ENCODE measurements at places on chromosomes 4 and X.

DNA sequence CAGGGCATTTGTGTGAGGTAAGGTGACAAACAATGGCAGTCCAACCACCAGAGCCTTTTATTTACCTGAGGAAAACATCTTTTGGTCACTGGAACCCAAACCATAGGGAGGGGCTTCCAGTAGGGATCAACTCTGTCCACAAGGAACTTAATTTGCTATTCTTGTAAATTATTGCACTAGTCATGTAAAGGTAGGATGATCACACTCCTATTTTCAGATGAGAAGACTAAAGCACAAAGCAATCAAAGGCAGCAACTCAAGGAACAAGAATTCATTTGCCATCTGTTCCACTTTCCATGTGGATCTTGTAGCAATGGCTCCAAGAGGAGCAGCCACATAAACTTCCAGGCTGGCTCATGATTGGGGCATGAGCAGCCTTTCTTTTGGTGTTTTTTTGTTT lies 35.3 kb downstream of the CD99L2 start:
- no peak for DNase-seq

DNA sequence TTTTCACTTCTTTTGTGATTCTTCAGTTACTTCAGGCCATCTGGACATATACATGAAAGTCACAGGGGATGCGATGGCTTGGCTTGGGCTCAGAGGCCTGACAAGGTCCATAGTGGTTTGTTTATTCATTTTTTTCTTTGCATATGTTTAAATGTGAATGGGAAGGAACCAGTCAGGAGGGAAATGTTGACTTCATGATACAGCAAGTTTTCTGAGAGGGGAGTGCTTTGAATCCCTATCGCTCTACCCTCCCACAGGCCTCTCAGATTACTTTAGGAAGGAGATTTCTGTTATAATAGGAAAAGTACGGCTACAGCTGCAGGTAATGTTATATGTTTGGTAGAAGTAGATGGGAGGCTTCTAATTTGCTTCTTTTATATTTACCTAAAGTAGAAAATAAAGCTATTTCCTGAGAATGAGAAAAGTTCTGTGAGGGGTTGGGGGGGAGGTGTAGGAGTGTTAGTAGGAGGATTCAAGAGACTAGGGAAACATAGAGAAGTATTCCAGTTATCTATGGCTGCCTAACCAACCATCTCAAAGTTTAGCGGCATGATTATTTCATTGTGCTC lies 322.9 kb downstream of the RAPGEF2 start:
- no peak for DNase-seq

- DNase-seq: no peak
These were observed 927.8 kb downstream of the STPG2 start for GRCh38 chr4:97215409-97215941.

GRCh38 chrX:118585296-118585695 lies 89.7 kb downstream of the DOCK11 start:
- no peak for DNase-seq

DNA sequence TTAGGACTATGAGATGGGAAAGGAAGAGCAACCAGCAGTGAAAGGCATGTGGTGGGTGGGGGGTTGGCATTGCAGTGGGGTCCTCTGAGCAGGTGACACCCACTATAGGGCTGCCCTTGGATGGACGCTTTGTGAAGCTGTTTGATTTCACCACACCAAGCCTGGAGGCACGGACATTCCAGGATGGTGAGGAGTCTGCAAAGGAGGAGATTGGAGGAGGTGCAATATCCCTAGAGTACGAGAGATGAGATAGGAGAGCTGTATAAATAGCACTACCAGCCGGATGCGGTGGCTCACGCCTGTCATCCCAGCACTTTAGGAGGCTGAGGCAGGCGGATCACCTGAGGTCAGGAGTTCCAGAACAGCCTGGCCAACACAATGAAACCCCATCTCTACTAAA lies 42.3 kb downstream of the SHOX start:
- no peak for DNase-seq

DNA sequence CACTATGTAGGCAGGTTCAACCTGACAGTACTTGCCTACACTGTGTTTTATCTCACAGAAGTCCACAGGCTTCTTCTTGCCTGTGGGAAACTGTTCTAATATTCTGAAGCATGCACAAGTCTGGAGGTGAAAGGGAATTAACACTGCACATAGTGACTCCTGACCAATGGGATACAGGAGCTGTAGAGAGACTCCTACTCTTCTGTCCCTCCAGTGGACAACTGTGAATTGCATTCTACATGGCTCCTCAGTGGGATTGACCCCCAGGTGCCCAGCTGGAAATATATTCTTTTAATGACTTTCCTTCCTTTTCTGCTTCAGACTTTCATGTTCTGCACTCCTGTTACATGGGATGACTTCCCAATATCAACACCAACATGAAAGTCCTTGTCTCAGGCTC lies 8.2 kb upstream of the YIPF6 start:
- no peak for DNase-seq

- no peak for DNase-seq
These were observed 102.0 kb upstream of the PDLIM3 start for GRCh38 chr4:185637163-185637875.

DNA sequence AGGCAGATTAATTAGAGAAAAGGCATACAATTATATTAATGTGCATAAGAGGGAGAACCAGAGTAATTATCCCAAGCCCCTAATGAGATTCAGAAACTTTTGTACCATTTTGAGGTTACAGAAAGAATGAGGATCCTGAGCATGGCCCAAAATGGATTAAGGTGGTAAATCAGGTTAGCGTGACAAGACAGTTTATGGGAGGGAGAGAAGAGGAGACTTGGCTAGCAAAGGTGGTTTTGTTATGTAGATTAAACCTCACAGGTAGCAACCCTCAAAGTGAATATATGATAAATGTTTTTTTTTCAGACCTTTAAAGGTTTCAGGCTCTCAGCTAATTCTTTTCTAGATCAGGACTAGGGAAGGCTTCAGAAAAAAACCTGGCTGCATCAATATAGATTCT lies 781.8 kb downstream of the FAM133A start:
- no peak for DNase-seq

DNA sequence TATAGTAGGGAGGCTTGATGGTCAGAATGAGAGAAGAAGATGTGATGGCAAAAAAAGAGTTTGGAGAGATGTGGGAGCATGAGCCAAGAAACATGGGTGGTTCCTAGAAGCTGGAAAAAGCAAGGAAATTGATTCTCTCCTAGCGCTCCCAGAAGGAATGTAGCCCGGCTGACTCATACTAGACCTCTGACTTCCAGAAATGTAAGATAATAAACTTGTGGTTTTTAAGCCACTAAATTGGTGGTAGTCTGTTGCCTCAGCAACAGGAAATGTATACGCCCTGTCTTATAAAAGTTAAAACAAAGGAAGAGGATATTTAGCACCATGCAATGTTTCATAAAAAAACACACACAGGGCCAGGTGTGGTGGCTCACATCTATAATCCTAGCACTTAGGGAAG lies 182.7 kb upstream of the PCDH7 start:
- DNase-seq: peak; percentile 24

DNA sequence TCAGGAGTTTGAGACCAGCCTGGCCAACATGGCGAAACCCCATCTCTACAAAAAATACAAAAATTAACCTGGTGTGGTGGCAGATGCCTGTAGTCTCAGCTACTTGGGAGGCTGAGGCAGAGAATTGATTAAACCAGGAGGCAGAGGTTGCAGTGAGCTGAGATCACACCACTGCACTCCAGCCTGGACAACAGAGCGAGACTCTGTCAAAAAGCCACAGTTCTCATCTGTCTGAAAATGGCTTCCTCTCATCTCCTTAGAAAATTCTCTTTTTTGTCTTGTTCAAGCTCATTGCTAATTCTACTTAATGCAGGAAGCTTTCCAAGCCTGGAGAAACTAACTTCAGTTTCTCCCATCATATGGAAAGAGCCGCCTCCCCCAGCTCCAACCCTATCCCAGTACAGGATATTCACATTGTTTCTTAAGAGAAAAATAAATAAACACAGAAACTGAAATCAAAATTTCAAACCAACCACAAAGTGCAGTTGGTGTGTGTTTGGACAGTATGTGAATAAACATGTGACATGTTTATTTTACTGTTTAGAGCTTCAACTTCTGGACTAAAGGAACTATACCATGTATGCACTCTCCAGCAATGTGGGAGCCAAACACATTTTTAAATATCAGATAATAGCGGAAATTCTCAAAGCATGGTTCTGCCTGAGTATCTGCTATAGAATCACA lies 55.0 kb upstream of the GAB1 start:
- DNase-seq: no peak

- no peak for DNase-seq
These were observed 107.7 kb upstream of the ATXN3L start for GRCh38 chrX:13427441-13428052.

DNA sequence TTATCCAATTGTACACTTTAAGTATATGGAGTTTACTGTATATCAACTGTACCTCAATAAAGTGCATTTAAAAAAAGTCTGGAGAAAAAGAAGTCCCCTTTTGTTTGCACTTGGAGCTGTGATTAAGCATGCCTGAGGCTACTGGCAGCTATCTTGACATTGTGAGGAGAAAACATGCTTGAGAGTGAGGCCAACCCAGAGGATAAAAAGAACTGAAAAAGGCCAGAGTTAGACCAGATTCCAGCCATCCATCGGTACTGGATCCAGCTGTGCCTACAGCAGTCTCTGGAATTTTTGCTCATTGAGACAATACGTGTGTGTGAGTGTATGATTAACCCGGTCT lies 57.4 kb downstream of the LGI2 start:
- DNase-seq: no peak

DNA sequence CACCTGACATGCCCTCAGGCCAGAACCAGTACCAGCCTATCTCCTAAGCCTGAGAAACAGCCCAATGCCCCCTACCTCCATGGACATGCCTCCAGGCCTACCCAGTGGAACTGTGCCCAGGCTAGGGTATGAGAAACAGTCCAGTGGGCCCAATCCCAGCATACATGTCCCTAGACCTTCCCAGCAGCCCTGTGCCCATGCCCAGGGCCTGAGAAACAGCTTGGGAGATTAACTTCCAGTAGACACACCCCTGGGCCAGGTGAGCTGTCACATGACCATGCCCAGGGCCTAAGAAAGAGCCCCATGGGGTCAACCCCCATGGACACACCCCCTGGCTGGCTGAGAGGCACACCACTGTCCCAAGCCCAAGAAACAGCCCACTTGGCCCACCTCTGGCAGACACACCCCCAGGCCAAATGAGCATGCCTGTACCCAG lies 78.8 kb downstream of the CBR4 start:
- no peak for DNase-seq

GRCh38 chr4:184891816-184892397 lies 66.1 kb upstream of the ACSL1 start:
- DNase-seq: no peak

GRCh38 chrX:17706676-17707075 lies 30.6 kb upstream of the SCML1 start:
- peak; percentile 60 for DNase-seq

- DNase-seq: no peak
These were observed 11.6 kb downstream of the TXLNG start for GRCh38 chrX:16797841-16798240.

DNA sequence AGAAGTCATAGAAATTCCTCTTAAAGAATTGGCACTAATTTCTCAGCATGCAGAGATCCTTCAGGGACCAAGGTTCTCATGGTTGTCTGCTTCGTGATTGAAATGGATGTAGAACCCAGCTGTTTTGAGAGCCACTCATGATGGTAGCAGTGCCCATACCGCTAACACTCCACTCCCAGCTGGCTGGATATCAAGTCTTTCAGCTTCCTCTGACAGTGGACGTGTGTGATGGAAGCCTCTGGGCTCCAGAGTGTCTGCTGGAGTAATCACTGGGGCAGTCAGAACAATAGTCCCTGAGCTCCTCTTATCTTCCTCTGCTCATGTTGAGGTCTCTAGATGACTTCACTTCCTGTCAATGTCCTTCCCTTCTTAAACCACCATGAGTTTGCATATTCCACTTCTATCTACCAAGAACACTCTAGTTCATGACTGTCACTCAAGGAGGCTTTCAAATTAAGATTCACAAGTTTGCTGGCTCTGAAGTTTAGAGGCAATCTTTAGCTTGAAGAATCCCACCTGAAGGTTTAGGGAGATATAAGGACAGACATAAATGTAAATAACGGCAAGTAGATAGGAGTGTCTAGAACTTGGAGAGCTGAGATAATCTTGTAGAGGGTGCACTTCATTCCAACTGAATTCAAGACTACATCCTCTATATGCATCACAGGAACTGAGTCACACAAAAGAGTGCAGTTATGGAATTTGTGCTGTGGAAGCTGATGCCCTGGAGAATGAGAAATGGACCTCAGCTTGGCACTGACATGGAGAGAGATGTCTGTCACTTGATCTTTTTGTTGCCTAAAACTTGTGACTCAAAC lies 64.5 kb upstream of the WDR1 start:
- no peak for DNase-seq

GRCh38 chr4:178255172-178255571 lies 812.9 kb upstream of the AGA start:
- DNase-seq: no peak

GRCh38 chr4:123871341-123871740 lies 474.7 kb downstream of the SPRY1 start:
- DNase-seq: no peak

- DNase-seq: no peak
These were observed 105.3 kb downstream of the AASDH start for GRCh38 chr4:56282004-56282403.

DNA sequence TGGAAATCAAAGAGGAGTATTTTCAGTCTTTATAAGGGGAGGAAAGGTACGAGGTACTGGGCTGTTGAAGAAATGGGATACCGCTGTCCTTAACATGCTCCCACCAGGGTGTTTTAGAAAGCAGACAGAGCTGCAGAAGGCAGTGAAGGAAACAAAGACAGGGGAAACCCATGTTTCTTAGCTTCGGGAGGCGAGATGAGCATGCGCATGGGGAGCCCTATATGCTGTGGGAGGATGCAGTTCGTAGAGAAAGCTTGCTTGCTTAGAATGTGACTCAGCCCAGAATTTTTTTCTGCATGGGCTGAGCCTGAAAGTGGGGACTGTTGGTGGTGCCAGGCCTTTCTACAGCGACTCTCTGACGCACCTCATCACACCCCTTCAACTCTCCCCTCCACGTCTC lies 28.8 kb upstream of the SCOC start:
- DNase-seq: no peak

DNA sequence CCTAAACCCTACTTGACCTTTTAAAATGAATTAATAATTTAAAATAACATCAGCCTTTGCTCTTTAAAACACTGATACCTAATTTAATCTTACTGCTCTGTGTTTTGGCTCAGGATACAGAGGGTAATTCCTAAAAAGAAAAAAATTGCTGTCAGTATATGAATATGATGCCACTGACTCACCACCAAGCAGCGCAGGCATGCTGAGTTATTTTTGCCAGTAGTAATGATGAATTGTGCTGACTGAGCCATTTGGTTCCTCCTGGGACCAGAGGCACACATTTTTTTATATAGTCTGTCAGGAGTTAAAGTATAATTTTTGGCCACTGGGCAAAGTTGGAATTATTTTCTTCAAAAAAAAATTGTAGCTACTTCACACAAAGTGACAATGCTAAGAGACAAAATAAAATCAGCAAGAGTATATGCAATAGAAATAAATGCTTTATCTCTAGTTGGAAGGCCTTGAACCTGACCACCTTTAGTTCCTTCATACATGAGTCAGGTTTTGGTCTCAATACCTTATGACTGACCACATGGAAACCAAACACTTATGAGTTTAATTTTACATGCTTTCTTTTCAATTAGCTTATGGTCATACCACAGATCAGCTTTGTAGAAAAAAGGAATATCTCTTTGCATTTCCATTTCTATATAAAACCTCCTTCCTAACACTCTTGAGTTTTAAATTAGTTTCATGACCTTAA lies 115.1 kb downstream of the PPP3CA start:
- DNase-seq: no peak
